GM10248 (cell line): ENCODE measurements at places on chromosomes 5 and 9.

GRCh38 chr5:154570572-154571324 is 92.7 kb upstream of the HAND1 start:
- no peak for DNase-seq

GRCh38 chr9:3080951-3081350 is 237.1 kb upstream of the PUM3 start:
- DNase-seq: no peak

DNA sequence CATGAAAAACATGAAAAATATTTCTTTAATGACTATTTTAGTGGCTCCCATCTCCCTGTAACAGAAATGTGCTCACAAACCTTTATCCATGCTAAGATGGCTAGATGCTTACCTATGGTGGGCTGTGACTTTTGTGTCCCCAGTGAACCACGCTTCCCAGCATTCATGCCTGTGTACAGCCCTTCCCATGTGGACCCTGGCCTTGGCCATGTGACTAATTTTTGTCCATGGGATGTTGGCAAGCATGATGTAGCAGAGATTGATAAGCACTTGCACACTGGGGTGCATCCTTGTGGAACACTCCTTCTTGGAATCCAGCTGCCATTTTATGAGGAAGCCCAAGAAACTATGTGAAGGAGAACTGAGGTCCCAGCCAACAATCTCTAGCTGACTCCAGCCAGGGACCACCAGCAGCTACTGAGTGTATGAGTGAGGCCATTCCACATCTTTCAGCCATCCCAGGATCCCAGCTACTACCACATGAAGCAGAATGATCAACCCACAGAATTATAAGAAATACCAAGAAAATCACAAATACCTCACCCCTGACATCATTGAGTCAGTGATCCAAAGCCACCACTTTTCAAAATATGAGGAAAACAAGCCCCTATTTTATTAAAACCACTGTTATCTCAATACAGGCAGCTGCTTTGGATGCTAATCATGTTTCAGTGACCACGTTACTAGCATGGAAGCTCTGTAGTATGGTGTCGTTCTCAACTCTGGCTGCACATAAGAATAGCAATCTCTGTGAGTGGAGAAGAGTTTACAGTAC is 16.1 kb upstream of the RAI14 start:
- DNase-seq: no peak

DNA sequence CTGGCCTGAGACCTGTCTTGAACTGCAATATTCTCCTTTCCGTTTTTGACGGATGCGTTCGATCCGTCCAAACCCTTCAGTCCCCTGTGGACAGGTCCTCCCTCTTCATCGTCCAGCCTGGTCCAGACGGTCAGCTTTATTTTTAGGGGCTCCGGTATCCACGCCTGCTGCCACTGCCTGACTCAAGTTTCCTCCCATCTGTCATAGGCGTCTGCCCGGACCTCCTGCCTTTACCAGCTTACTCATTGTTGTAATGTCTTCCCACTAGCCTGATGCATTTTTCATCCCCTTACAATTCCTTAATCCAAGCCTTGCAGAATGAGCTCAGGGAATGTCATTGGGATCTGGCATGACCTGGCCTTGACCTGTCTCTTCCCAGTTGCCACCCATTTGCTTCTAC is 145.8 kb downstream of the TENT4A start:
- DNase-seq: no peak

GRCh38 chr9:79663878-79664277 is 92.1 kb downstream of the TLE4 start:
- DNase-seq: no peak

DNA sequence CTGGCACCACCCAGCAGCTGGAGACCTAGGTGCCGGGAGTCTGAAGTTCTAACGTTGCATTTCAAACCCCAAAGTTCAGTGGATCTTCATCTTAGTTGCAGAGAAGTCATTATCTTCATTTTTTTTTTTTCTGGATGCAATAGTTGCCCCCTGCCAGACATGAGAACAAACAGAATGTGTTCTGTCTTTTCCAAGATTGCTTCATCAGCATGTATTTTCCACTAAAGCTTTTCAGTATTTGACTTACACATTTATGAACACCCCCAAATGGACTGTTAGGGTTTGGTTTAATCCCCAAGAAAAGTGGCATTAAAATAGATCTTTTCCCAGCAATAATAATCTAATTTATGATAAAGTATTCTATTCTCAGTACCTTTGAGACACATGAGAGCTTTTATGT is 135.2 kb upstream of the OSMR start:
- no peak for DNase-seq

- DNase-seq: no peak
Measured at GRCh38 chr9:83930881-83931280, 9.6 kb upstream of the KIF27 start.

DNA sequence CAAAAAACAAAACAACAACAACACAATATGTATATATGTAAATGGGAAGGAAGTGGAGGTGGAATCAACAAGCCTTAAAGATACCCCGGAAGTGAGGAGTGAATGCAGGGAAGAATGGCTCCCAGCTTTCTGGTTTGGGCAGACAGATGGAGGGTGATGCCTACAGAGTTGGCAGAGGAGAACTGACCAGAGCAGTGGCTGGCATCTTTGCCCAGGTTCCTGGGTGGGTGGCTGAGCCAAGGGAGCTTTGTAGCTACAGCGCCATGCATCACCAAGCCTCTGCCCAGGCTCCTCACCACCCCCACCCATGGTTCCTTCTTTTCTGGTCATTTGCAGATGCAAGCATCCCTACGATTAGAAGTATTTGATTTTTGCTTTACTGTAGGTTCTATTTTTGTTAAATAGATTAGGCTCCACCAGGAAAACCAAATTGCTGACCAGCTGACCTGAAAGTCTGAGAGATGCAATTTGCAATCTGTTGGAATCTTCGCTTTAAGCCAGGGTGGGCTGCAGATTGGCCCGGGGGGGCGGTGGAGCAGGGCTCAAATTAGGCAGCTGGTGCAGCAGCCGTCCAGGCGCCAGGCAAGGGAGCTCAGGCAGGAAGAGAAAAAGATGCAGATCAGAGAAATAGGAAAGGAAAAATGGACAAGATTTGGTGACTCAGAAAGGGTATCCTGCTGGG is 163.3 kb upstream of the TBC1D2 start:
- DNase-seq: no peak

- no peak for DNase-seq
Measured at GRCh38 chr5:105773241-105773640, 1897.5 kb downstream of the EFNA5 start.

- DNase-seq: peak; percentile 70
Measured at GRCh38 chr9:34500623-34501267, 22.0 kb downstream of the ENHO start.

GRCh38 chr9:14710804-14711203 is 11.7 kb downstream of the CER1 start:
- DNase-seq: no peak

GRCh38 chr5:78993165-78993564 is 8.1 kb upstream of the ARSB start:
- DNase-seq: no peak

GRCh38 chr5:53045263-53045662 is 56.1 kb downstream of the ITGA2 start:
- DNase-seq: no peak

GRCh38 chr9:37262410-37262809 is 142.0 kb downstream of the ZCCHC7 start:
- no peak for DNase-seq

DNA sequence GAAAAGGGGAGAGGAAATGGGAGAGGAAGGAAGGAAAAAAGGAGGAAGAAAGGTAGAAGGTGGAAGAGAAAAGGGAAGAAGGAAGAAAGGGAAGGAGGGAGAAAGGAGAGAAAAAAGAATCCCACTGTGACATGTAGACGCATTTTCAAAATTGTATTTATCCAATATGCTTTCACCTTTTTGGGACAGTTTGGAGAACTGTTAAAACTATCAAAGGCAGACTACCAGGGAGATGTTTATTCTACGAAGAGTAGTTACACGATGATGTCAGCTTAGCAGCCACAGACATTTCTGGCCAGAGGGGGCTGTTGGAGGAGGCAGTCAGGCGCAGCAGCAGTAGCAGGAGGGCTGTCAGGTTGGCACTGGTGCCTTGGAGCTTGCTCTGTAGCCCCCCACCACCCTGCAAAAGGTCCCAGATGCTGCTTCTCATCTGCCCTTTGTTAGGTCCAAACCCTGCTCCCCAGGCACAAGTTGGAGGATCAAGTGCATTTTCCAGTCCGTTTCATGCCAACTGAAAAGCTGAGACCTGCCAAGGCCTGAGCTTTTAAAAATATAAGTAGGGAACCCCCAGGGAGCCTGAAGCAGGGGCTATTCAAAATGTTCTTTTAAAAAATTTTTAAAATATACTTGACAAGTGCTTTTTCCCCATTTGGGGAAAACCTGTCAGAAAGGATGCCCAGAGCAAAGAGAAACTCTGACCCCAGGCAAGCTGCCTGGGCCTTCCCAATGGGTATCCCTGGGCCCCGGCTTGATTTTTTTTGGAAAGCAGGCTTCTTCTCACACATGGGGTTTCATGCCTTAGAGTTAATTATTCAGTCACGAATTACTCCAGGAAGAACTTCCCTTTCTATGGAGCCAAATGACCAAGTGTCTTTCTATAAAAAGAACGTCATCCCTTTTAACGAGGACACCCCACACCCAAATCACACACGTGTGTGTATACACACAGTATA is 203.3 kb downstream of the SLIT3 start:
- DNase-seq: no peak

- DNase-seq: no peak
Measured at GRCh38 chr9:131310833-131311554, 21.5 kb downstream of the PLPP7 start.

- DNase-seq: no peak
Measured at GRCh38 chr5:5383461-5383860, 39.0 kb upstream of the ICE1 start.

DNA sequence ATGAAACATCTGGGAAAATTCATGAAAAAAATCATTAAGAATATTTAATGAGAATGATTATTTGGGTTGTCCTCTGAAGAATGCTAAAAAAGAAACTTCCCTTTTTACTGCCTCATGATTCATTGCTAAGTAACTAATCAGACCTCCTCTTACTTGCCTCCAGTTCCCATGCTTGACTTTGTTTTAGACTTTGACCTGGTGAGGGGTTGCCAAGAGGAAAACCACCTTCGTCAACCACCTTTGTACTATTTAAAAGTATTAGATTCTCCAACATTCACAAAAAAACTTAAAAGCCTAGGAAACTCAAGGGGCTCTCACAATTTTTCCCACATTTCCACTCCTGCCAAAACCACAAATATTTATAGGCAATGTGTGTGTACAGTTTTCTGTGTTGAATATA is 115.2 kb upstream of the ST8SIA4 start:
- DNase-seq: no peak

DNA sequence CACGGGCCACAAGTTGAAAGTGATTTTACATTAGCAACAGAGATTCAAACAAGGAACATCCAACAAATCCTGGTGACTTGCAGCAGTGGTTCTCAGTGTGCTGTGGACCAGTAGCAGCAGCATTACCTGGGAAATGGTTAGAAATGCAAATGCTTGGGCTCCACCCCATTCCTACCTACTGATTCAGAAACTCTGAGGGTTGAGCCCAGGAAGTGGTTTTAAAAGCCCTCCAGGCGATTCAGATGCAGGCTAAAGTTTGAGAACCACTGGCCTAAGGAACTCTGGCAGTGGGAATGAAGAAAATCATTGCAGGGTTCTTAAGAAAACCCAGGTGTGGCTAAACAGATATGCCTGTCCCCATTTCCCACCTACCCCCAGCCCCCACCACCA is 398.8 kb downstream of the ENC1 start:
- DNase-seq: no peak

DNA sequence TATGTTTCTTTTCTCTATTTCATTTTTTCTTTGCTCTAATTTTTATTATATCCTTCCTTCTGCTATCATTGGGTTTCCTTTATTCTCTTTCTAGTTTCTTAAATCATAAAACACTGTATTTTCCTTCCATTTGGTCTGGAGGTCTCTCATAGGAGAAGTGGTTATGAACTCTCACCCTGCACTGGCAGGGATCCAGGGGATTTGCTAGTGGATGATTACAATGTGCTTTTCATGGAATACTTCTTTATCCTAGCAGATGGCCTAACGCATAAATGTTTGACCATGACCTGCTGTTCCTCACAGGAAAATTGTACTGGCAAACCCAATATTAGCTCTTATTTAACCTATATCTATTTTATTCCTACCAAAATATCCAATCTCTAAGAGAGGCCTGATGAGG is 31.5 kb upstream of the SGCD start:
- no peak for DNase-seq

GRCh38 chr9:89425024-89425805 is 72.7 kb downstream of the SEMA4D start:
- no peak for DNase-seq

GRCh38 chr9:4883326-4883873 is 90.7 kb downstream of the RCL1 start:
- DNase-seq: no peak

DNA sequence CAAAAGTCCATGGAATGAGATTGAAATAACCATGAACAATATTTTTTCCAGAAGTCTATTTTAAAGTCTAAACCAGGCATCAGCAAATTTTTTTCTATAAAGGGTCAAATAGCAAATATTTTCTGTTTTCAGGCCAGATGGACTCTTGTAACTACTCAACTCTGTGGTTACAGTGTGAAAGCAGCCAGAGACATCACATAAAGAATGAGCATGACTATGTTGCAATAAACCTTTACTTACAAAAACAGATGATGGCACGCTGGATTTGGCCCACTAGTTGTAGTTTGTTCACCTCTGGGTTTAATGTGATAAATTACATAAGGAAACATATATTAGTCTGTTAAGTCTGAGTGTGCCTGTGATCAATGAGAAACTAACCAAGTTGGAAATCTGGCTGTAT is 319.2 kb downstream of the TRPM3 start:
- no peak for DNase-seq

GRCh38 chr9:88075506-88075905 is 62.8 kb downstream of the SPATA31C2 start:
- no peak for DNase-seq

- no peak for DNase-seq
Measured at GRCh38 chr9:82903503-82903902, 159.4 kb downstream of the RASEF start.

- no peak for DNase-seq
Measured at GRCh38 chr5:109849478-109850088, 159.9 kb downstream of the MAN2A1 start.

DNA sequence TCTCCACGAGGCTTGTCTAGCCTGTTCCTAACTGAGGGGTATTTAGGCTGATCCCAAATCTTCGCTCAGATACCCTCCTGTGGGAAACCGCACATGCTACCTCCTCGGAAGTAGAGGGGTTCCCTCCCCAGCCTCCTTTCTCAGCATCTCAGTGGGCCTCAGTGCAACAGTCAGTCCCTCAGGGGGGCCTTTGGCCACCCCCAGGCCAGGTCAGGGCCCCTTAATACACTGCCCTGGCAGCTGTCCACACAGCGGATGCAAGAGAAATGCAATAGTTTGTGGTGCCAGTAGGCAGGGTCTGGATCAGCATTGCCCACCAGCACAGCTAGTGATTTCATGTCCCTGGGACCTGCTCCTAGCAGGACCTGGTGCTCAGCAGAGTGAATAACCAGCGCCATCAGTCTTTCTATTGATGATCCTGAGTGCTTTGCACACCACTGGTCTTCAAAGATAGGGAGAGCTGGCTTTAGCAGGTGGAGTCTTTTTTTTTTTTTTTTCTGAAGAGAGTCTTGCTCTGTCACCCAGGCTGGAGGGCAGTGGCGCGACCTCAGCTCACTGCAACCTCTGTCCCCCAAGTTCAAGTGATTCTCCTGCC is 7.5 kb downstream of the PLPP7 start:
- DNase-seq: no peak
